Right renal cortex interstitium (tissue), 3 donors: ENCODE measurements at places on chromosomes 11 and 22. TPM values are rescaled to one million over a fixed set of nuclear protein-coding genes. Genes with fewer than 3 reads are reported as not detected.
A peak's percentile ranks its signal among the peaks of the same experiment; 100 is the strongest.

RTN4R gene
- polyA plus RNA-seq = 4.1 TPM

MUC5AC gene
- polyA plus RNA-seq = not detected

MRGPRF gene
- polyA plus RNA-seq = 24.6 TPM

CBX7 gene
- polyA plus RNA-seq = 7.7 TPM

CD59 gene
- 288 TPM for polyA plus RNA-seq

RASL10A gene
- not detected for polyA plus RNA-seq

ACTN3 gene
- 0.40 TPM for polyA plus RNA-seq

GRCh38 chr11:85845124-85845631 is 10.0 kb upstream of the CCDC83 start:
- no peak for DNase-seq

DNA sequence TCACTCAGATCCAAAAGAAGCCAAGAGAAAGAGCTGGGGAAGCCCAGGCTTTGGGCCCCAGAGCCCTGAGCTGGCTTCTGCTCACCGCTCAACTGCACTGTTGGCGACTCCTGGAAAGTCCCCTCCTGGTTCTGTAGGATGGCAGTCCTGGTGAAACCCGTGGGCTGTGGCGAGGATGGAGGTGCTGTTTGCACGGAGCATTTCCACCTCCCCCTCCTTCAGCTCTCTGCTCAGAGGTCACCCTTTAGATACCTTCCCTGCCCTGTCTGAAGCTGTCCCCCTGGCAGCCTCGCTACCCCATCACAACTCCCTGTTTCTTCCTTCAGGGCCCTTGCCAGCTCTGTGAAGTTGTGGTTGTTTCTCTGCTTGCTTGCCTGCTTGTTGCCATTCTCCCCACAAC is 97.8 kb downstream of the MYO18B start:
- no peak for DNase-seq

DNA sequence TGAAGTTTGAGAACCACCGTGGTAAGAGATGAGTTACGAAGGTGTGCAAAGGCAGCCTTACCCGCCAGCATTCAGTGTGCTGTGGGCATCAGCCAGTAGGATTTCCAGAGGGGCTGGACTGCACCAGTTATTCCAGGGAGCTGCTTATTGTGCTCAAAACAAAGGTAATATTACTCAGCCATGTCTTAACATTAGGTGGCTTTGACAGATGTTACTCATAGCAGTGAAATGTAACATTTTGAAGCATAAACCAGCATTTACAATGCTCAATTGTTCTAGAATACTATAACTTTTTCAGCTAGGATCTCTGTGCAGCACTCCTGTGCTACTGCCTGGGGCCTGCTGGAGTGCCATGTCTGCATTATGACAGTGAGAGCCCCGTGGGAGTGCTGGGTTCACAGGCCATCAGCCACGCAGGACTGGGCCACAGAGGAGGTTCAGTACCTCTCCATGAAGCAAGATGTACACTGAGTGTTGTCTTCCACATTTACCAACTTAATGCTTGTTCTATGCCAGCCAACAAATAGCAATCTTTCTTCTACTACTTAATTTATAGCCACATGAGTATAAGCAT is 238.1 kb downstream of the CADM1 start:
- DNase-seq = no peak

DNA sequence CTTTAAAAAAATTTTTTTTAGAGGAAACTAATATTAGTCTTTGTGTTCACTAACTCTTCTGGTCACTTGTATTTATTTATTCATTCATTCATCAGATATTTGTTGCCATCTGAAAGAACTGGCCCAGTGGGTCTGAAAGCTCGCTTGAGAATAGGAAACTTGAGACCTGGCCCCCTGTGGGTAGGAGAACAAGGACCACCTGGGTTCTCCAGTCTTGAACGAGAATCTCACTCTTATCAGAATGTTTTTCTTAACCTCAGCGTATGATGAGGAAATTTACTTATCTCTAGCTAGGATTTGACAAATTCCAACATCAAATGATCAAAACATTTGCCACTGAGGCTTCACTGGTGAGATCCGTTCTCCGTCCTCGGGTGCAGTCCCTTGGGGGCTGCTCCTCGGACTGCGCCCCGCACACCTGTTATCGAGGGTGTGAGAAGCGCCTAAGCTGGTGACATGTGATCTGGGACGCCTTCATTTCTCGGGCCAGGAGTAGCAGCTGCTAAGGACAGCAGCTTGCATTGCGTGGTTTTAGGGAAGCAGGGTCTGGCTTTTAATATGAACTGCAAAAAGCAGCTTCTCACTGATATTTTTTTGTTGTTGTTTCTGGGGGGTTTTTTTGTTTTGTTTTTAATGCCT is 6.3 kb downstream of the C22orf31 start:
- DNase-seq = no peak

DNA sequence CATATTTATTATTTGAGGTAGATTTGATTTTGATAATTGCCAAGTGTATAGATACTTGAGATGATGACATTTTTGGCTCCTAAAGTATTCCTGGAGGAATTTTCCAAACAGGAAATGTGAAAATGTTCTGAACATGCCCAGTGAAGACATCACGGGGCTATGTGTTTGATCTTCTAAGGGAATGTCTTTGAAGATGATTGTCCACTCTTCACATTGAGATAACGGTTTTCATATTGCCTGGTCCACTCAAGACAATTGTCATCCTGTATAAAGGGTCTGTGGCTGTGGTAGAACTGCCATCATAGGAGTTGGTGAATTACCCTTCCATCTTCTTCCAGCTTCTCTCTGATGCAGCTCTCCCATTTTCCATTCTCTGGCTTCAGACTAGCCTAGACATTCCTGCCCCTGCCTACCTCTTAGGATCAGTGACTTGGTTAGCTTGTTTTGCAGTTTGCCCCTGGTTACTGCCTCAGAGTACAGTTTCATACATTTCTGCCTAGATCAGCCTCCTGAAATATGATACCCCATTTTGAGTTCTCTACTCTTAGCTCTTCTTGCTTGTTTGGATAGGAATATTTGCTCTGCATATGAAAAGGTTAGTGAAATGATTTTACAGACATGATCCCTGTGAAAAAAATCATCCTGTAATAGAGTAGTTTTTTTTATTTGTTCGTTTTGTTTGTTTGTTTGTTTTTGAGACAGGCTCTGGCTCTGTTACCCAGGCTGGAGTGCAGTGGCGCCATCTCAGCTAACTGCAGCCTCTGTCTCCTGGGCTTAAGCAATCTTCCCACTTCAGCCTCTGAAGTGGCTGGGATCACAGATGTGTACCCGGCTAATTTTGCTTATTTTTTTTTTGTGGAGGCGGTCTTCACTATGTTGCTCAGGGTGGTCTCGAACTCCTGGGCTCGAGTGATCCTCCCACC is 111.4 kb upstream of the SORL1-AS1 start:
- no peak for DNase-seq

- peak; percentile 87 for DNase-seq
Observed at GRCh38 chr11:76782531-76783293, 444 bp upstream of the TSKU start.

DNA sequence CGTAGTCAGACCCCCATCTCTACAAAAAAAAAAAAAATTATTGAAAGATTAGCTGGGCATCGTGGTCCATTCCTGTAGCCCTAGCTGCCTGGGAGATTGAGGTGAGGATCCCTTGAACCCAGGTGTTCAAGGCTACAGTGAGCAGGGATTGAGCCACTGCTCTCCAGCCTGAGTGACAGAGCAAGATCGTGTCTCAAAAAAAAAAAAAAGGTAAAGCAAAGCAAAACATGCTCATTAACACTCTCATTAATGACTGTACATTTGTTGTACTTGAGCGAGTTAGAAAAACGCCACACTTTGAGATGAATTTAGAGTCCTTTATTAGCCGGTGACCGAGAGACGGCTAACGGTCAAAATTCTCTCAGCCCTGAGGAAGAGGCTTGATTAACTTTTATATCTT is 6.2 kb upstream of the SERHL2 start:
- DNase-seq = no peak

GRCh38 chr22:16847271-16847670 is 22.1 kb upstream of the XKR3 start:
- DNase-seq = no peak
